Fibroblast of villous mesenchyme (primary cell): ENCODE measurements at places on chromosomes 12 and 14. TPM values are rescaled to one million over a fixed set of nuclear protein-coding genes. Genes with fewer than 3 reads are reported as not detected.

Gene HOXC6
- 1.6 and 1.7 TPM in 2 replicates for total RNA-seq

Gene IL22
- not detected in 2 replicates for total RNA-seq

Gene SOAT2
- not detected in 2 replicates for total RNA-seq

Gene PCNX4
- 120 and 138 TPM in 2 replicates for total RNA-seq

Gene SNAPC1
- 9.3 and 27.2 TPM in 2 replicates for total RNA-seq

Gene FSCB
- total RNA-seq, result under 0.01 TPM in 1 of 2 replicates, not detected in the other

Gene OR6C2
- total RNA-seq, result not detected in 2 replicates

Gene RAPGEF3
- total RNA-seq, result 3.2 and 9.1 TPM in 2 replicates

Gene SMARCD1
- 52.5 and 60.9 TPM in 2 replicates for total RNA-seq

- DNase-seq, result no peak
These were observed 76.0 kb downstream of the C12orf75 start for GRCh38 chr12:105406497-105406896.

DNA sequence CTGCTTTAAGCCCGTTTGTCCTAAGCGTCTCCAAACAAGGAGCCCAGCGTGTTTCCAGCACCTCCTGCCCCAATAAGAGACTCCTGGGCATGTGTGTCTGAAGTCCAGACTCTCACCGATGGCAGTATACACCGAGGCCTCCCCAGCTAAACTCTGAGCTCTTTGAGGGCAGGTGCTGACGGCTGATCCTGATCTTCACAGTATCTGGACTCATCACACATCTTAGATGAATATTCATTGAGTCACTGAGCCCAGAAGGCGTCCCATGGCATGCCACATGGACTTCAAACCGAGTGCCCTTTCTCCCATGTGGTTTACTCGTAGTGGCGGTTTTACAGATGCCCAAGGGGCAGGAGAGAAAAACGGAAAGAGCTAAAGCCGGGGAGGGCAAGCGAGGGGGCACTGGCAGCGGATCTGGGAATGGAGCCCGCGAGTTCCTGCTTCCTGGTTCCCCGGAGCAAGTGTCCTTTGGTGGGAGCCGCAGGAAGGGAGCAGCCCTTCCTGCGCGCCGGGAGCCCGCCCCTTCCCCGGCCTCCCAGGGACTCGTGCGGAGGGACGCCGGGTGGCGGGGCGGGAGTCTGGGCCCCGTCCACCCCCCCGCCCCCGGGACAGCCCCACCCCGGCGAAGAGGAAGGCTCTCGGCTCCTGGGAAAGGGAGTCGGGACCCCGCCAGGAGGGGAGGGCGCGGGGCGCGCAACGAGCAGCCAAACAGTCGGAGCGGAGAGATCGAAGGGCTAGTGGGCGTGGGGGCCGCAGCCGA is 585 bp upstream of the TEAD4 start:
- DNase-seq, result peak; percentile 71

GRCh38 chr12:76069339-76069738 is 15.1 kb downstream of the NAP1L1 start:
- DNase-seq, result no peak

DNA sequence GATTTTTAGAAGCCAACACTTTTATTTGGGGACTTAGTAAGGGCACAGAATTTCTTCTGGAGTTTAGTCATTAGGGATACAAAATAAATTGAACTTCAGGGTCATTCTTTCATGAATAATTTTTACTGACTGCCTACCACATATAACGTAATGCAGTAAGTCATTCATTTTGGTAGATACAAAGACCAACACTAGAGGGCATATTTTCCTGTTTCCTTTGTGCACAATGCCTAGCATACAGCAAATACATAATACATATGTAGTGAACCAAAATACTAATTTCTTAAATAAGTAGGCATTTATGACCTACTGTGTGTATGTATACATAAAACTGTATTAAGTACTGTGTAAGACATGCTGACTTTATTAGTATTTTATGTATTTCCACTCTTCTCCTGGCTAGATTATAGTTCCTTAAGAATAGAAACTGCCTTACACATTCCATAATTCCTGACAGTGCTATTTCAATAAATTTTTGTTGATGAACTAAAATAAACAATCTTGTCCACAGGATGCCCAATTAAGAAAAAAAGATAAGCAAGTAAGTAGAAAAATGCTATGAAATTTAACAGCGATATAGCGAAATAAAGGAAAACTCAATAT is 47.9 kb downstream of the PPP1R12A start:
- peak; percentile 61 for DNase-seq

- no peak for DNase-seq
These were observed 3.2 kb downstream of the TDRD9 start for GRCh38 chr14:103931422-103931821.

GRCh38 chr14:72518809-72519377 is 375.0 kb downstream of the DPF3 start:
- DNase-seq, result no peak
